ENCODE measurements at places on chromosomes 11 and 22.

GRCh38 chr11:79046366-79046765 is 394.5 kb downstream of the TENM4 start:
- no peak for DNase-seq

- no peak for DNase-seq
Observed at GRCh38 chr11:134750619-134751018, 338.6 kb upstream of the B3GAT1 start.

DNA sequence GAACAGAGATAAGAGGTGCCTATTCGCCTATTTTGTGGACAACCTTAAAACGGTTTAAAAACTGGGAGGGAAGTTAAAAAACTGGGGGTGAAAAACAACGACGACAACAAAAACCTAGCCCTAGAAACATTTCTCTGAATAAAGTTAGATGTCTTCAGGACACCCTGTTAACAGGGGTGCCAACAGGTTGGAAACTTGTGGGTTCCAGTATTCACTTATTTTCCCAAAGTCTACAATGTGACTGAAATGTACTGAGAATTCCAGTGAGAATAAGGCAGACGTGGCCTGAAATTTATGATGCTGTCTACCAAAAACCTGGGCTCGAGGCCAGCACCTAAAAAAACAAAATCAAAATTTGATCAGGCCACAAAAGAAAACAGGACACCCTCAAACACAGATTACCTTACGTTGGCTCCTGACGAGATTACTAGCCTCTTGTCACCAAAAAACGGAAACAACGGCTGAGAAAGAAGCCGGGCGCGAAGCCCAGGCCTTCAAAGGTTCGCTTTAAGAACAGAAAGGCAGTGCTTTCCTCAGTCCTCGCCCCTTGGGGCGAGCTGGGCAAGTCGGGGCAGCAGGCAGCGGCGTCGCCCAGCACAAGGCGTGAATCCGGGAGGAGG is 906 bp downstream of the CCDC90B start:
- DNase-seq = no peak

DNA sequence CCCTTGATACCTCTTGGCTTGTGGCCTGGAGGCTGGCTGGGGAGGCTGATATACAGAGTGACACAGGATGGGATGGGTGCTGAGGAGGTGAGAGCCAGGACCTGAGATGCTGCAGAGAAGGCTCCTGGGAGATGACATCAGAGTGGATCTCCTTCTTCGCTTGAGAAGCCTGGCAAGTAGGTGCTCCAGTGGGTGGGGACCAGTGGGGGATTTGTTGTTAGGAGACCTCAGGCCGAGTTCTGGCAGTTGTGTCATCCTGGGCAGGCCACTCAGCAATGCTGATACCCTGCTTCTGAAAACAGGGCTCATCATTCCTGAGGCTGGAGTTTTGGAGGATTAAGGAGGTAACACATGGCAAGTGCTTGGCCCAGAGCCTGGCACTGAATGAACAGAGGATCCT is 1.9 kb upstream of the NDUFV1 start:
- no peak for DNase-seq

DNA sequence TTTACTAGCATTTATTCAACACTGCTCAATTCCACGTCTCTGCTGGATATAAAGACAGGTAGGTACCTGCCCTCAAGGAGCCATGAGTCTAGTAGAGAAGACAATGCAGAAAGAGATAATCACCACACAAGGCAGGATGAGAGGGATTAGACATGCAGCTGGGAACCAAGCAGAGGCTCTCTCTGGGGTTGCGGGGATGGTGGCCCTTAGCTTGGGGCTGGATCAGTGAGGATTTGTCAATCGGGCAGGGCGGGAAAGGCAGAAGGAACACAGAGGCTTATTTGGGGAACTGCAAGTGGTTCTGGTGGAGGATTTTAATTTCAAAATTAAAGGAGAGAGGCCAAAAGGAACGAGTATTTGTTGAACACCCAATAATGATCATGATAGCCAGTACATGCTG is 8.5 kb upstream of the DMC1 start:
- DNase-seq = no peak

- DNase-seq = no peak
Observed at GRCh38 chr11:117733316-117733715, 63.7 kb downstream of the DSCAML1 start.

GRCh38 chr22:27089264-27089663 is 431.9 kb downstream of the MIAT start:
- DNase-seq = no peak

DNA sequence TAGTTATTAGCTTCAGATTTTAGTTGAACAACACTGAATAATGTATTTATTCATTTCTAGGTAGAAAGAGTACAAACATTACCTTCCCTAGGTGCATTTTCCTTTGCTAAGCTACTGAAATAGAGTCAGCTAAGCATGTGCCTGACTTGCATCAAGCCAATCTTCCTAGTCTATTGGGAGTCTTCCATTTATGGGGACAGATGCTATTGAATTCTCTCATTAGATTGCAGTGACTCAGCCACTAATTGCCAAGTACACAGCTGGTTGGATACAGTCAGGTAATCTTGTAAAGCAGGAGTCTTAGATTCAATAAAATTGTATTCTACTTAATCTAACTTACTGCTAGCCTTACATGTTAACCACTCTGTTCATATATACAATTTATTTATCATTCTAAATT is 55.2 kb upstream of the RPS13 start:
- no peak for DNase-seq

DNA sequence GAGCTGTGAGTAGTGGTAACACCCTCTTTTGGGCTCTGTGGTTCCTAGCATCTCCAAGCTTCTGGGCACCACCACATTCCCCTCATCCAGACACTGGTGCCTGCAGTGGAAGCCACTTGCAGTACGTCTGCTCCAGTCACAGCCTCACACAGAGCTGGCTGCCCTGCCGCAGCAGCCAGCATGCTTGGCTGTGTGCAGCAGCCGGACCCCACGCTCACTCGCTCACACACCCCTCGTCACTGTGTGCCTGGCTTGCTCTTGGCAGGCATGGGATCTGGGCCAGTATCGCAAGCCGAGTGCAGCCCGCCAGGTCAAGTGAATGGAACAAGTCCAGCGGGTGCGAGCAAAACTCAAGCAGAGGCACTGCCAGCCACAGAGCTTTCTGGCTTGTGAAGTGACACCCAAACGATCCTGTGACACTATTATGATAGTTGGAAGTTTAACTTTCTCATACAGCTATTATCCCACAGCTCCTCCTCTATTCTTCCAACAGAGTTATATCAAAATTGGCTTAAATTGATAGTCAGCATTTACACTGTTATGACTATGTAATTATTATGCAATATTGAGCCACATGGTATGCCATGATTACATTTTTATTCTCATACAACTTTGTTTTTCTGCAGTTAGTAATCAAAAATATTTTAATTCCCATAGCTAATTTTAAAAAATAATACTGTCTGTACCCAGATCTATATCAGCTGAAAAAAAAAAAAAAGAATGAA is 89.0 kb downstream of the CCDC73 start:
- DNase-seq = no peak

GRCh38 chr22:18056807-18057474 is 20.8 kb upstream of the PEX26 start:
- DNase-seq = no peak

DNA sequence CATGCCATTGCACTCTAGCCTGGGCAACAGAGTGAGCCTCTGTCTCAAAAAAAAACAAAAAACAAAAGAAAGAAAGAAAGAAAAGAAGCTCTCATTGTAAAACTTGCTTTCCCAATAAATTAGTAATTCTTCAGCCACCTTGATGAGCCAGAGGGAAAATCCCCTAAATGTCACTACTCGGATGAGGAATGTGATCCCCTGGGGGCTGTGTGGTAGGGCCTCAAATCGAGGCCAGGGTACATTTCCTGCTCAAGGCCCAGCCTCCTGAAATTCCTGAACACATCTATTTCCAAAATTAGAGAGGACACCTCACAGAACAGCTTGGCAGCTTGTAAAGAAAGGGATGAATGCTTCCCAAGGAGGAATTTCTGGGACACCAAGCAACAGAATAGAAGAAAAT is 147.1 kb upstream of the SESN3 start:
- DNase-seq = no peak

- DNase-seq = no peak
Observed at GRCh38 chr11:65026810-65027209, 429 bp upstream of the SNX15 start.

DNA sequence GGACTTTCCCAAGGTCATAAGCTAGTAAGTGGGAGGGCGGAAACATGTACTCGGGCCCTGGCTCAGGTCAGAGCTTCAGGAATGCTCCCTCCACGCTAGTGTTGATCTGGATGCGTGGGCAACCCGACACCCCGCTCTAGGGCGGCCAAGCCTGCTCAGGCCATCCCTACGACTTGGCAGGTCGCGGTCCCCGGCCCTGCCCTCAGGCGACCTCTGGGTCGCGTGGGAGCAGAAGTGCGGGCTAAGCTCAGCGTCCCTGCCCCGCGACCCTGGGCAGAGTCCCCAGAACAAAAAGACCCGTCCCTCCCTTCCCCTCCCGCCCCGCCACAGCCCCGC is 781 bp upstream of the TEF start:
- DNase-seq = no peak

GRCh38 chr22:36036167-36036624 is 7.6 kb upstream of the RBFOX2 start:
- DNase-seq = no peak

- no peak for DNase-seq
Observed at GRCh38 chr11:19666951-19667350, 45.7 kb upstream of the NAV2 start.

GRCh38 chr11:27857014-27857413 is 156.8 kb upstream of the BDNF start:
- DNase-seq = no peak

DNA sequence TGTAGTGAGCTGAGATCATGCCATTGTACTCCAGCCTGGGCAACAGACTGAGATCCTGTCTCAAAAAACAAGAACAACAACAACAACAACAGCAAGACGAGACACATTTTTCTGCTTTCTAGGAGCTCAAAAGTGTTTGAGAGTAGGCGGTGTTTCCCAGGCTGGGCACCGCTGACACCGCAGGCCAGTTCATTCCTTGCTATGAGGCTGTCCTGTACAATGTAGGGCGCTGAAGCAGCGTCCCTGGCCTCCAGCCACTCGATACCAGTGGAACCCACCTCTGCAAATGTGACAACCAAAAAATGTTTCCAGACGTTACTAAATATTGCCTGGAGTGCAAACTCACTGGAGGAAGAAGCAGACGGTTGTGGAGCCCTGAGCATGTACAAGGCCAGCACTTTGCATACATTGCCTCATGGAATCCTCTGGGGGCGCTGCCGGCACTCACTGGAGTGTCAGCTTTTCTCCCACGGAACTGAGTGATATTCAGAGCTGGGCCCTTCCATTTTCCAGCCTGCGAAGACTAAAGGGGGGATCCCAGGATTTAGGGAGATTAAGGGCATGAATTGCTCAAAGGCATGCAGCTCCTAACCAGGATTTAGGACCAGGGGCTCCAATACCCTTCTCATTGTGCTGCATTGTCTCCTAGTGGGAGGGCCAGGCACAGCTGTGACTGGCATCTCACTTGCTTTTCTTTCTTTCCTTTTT is 5.8 kb upstream of the MIEF1 start:
- DNase-seq = peak; percentile 72

DNA sequence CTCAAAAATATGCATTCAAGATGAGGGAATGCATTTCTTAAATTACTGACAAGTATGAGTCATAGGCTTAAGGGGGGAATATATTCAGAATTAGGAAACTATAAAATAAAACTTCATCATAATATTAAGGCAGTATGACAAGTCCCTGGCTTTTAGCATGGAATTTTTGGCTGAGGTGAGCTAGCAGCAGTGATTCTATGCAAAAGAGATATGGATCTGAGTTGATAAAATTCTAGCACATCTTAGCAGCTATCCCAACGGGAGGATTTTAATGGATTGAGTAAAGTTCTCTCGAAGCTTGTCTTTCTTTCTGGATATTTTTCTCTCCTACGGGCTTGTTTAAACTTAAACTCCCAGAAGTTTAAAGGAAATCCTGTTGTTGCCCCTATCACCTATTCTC is 1.2 kb downstream of the OR51Q1 start:
- no peak for DNase-seq

DNA sequence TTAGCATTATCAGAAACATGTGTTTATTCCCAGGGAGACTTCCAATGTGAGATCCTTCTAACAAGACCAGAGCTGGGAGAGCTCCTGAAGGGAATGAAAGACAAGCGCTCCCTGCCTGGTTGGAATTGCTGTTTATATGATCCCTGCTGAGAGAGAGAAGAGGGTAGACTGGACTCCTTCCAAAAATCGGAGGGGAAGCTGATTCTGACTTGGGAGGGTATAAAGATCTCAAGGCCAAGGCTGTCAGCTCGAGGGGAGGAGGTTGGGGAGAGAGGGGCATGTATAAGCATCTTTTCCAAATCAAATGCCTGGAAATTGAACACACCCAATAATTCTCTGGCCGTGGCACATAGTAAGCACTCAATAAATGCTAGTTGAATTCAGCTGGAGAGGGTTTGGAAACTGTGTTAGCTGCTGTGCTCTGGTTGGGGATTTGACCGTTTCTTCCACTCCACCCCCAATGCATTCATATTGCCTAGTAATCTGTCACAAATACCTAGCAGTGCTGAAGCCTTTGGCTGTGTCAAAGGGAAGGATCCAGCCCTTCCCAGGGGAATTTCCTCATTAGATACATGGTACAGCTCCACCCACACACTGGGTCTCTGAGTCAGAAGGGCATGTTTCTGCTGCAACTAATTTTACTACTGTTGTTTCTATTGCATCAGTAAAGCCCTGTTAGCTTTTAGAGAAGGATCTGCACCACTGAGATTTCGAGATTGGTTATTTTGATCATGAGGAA is 61.5 kb downstream of the CACNG2 start:
- DNase-seq = no peak

GRCh38 chr11:1113405-1114201 is 38.9 kb downstream of the MUC2 start:
- no peak for DNase-seq

DNA sequence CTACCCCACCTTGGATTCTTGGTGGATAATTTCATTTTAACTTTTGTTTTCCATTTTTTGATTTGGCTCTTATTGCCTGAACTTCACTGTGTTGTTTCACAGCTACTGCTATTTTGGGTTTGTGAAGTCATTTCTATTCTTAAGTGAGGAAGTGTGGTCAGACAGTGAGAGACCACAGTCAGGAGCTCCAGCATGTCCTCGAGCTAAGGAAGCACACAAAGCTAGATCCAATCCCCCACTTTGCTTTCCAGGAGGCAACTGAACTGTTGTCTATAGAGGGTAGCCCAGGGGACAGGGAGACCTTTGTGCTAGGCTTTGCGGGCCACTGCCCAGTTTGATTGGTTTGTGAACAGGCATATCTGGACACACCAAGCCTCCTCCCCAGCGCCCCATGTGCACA is 251.8 kb upstream of the KIRREL3 start:
- DNase-seq = no peak

DNA sequence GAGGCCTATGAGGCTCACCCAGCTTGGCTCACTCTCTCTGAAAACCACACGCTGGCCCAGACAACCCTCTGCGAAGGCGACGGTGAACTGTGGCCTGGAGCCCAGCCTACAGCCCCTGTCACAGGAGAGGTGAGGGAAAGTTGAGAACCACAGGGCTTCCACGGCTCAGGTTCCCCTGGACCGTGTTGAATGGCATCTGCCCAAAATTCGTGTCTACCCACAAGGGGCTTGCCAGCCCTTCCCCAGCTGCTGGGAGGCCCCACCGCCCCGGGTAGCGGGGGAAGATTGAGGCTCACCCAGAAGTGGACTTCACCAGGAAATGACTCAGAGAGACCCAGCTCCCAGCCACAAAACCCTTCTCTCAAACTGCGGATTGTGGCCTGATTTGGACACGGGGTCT is 197.1 kb downstream of the CTTN start:
- DNase-seq = no peak
